Activated naive CD8-positive, alpha-beta T cell treated with anti-CD3 and anti-CD28 coated beads for 36 hours (primary cell): ENCODE measurements at places on chromosomes 16 and 17.

DNA sequence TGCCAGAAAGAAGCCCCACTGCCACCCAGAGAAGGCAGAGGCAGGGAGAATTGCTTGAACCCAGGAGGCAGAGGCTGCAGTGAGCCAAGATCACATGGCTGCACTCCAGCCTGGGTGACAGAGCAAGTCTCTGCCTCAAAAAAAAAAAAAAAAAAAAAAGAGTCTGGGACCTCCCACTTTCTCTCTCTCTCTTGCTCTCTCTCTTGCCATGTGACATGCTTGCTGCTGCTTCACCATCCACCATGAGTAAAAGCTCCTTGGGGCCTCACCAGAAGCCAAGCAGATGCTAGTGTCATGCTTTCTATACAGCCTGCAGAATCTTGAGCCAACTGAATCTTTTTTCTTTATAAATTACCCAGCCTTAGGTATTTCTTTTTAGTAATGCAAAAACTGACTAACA lies 21.5 kb upstream of the SRSF1 start:
- no peak overlapping the region for H3K27ac ChIP-seq
- H3K27me3 ChIP-seq = peaks cover 28% of the 10 kb centered on the region
- no peak for DNase-seq

DNA sequence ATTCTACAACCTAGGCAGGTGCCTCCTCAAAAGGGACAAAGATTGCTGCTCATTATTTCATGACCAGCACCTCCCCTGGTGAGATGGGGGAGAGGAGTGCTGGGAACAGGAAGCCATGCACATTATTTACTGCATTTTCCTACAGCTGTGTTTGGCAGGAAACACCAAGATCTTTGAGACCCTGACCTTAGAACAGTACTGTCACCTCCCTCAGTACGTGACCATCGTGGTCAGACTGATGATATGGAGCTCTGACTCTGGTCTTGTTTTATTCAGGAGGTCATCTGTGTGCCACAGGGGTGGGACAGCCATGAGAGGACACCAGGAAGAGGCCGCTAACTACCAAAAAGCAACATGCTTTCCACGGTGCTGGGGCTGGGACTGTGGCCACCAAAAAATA lies 37.4 kb downstream of the USP22 start:
- DNase-seq = no peak
- H3K27me3 ChIP-seq = no peaks in the 10 kb centered on the region
- peaks cover 30% of the 10 kb centered on the region for H3K36me3 ChIP-seq
- peaks cover 13% of the 10 kb centered on the region for H3K4me1 ChIP-seq

GRCh38 chr16:54055191-54055590 lies 231.4 kb downstream of the IRX3 start:
- H3K27me3 ChIP-seq = no peaks in the 10 kb centered on the region
- DNase-seq = no peak
- H3K4me3 ChIP-seq = no peak overlapping the region

- H3K27ac ChIP-seq = no peak overlapping the region
- H3K4me3 ChIP-seq = no peak overlapping the region
- peaks cover 3% of the 10 kb centered on the region for H3K27me3 ChIP-seq
- no peaks in the 10 kb centered on the region for H3K4me1 ChIP-seq
- no peak for DNase-seq
These were observed 11.6 kb downstream of the SLC13A2 start for GRCh38 chr17:28485049-28485448.

GRCh38 chr16:14351647-14352046 lies 278.4 kb downstream of the PARN start:
- no peaks in the 10 kb centered on the region for H3K27me3 ChIP-seq
- H3K4me3 ChIP-seq = no peak overlapping the region
- H3K36me3 ChIP-seq = no peaks in the 10 kb centered on the region
- DNase-seq = no peak
- peaks cover 8% of the 10 kb centered on the region for H3K4me1 ChIP-seq
- H3K27ac ChIP-seq = no peak overlapping the region
